NCI-H2029 (cell line): ENCODE measurements at places on chromosomes 11 and 22.

- DNase-seq: no peak
Measured at GRCh38 chr22:38033522-38034277, 23.5 kb upstream of the PICK1 start.

GRCh38 chr22:17606496-17606895 is 22.1 kb downstream of the ATP6V1E1 start:
- no peak for DNase-seq

DNA sequence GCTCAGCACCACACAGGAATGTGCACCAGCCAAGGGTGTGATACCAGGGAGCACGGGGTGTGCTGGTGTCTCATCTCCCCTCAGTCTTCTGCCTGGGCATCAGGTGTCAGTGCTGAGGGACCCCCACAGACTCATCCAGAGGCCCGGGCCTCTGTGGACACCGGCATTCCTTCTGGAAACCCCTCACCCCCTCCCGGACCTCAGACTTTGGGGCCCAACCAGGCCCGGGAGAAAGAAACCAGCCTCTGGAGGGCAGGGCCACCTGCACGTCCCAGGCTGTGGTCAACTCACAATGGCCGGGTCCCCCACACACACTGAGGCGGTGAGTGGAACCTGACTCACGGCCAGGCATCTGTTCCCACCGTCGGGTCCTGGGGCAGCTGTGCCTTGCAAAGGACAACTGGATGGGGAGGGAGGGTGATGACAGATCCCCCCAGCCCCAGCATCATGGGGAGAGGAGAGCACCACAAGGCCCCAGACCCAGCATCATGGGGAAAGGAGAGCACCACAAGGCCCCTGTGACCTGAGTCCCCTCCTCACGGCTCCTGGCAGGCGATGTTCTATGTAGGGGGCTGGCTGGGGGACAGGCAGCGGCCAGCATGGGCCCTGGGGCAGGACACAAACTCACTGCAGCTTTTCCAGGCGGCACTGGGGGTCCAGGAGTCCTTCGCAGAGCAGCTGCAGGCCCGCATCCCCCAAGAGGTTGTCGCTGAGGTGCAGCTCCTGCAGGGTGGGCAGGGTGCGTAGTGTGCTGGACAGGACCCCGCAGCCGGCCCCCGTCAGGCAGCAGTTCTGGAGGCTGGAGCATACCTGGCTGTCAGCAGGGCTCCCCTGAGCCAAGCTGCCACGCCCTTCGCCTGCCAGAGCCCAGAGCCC is 7.6 kb downstream of the RNH1 start:
- DNase-seq: no peak

GRCh38 chr11:47104261-47104950 is 72.3 kb downstream of the ARFGAP2 start:
- no peak for DNase-seq

- DNase-seq: no peak
Measured at GRCh38 chr22:17109113-17109865, 11.9 kb downstream of the TMEM121B start.

- no peak for DNase-seq
Measured at GRCh38 chr11:103257360-103257759, 148.1 kb downstream of the DYNC2H1 start.

DNA sequence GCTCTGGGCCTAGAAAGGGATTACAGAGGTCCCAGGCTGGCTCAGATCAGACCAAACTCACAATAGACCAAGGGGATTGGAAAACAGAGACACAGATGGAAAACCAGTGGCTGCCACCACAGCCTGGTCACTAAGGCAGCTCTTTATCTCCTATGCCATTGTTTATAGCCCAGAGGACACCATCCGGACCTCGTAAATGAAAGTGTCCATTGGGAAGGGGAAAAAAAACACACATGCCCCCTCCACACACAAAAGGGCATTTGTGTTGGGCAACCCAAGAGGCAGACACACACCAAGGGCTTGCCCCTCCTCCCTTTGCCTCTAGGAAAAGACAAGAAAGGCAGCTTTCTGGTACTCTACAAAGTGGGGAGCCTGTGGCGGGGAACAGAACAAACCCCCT is 85.9 kb downstream of the GAB2 start:
- no peak for DNase-seq

GRCh38 chr11:14566331-14567063 is 46.3 kb upstream of the PSMA1 start:
- no peak for DNase-seq

DNA sequence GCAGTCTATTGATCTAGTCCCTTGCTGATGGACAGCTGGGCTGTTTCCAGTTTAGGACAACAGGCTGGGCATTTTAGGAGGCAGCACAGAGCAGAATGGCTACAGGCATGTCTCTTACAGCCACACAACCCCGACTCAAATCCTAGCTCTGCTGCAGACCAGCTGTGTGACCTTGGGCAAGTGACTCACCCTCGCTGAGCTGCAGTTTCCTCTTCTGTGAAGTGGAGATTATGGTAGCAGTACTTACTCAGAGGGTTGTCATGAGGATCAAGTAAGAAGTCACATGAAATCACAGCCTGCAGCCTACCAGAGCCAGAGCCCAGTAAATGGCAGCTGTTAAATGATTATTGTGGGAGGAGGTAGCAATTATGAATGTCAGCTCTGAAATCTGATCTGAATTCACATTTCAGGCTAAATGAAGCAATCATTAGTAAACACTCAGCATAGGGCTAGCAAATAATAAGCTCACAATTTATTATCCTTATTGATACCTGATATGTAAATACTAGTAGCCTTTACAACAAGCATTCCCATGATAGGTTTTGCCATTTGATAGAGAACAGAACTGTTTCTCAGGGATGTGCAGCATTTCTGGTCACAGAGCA is 58.9 kb downstream of the MYEOV start:
- no peak for DNase-seq

- DNase-seq: no peak
Measured at GRCh38 chr11:1071571-1072115, 3.0 kb upstream of the MUC2 start.

DNA sequence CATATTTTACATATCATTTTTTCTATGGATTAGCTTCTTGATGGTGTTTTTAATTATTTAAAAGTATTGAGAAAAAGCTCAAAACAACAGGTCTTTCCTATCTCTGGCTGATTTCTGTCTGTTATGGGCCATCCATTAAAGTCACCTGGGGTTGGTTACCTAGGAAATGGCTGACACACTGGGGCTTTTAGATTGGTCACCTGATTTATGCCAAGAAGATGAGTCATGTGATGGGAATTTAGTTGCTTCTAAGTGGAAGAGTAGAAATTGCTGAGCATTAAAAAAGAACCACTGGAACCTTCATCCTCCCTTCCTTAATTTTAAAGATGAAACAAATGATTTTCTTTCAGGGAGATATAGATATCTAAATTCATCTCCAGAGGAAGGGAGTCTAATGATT is 48.8 kb upstream of the LARGE1 start:
- no peak for DNase-seq

DNA sequence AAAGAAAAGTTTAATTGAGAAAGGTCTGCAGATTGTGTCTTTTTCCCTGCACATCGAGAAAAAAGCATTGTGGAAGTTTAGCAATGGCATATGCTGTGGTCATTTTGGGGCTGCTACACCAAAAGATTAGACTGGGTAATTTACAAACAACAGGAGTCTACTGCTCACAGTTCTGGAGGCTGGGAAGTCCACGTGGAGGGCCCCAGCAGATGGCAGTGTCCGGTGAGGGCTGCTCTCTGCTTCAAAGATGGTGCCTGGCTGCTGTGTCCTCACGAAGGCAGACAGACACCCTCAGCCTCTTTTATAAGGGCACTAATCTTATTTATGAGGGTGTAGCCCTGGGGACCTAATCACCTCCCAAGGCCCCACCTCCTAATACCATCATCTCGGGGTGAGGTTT is 21.1 kb downstream of the PHF21B start:
- DNase-seq: no peak

GRCh38 chr11:296171-297050 is 2.9 kb downstream of the IFITM5 start:
- DNase-seq: no peak

DNA sequence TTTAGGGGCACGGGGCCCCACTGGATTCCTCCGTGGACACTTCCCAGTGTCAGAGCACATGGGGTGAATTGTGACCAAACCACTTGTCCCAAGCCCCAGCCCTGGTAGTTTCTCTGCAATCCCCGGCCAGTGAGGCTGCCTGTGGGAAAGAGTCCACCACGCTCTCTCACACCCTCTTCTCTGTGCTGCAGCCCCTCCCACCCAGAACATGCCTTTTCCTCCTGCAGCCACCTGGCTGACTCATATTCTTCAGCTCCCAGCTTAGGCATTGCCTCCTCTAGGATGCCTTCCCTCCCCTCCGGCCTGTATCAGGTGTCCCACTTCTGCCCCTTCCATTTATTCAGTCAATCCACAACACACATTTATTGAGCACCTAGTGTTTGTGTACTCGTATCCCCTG is 5.4 kb upstream of the RPS6KB2 start:
- no peak for DNase-seq

DNA sequence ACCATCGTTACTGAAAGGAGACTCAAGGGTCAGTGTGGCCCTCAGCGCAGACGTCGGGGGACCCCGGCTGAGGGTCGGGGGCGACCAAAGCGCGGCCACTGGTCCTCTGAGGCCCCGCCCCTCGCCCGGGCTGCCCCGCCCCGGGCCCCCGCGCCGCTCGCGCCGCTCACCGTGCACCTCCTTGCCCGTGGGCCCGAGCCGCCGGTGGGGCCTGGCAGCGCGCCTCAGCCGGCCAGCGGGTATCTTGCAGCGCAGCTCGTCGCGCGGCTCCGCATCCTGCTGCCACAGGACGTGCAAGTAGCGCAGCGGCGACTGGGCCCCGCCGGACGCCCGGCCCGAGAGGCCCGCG is 419 bp downstream of the ANKRD54 start:
- DNase-seq: no peak

- DNase-seq: no peak
Measured at GRCh38 chr11:60836866-60837515, 4.9 kb upstream of the CCDC86 start.

- no peak for DNase-seq
Measured at GRCh38 chr11:121257976-121258375, 34.6 kb upstream of the SC5D start.
